MM.1S (cell line): ENCODE measurements at places on chromosomes 1 and 21.

DNA sequence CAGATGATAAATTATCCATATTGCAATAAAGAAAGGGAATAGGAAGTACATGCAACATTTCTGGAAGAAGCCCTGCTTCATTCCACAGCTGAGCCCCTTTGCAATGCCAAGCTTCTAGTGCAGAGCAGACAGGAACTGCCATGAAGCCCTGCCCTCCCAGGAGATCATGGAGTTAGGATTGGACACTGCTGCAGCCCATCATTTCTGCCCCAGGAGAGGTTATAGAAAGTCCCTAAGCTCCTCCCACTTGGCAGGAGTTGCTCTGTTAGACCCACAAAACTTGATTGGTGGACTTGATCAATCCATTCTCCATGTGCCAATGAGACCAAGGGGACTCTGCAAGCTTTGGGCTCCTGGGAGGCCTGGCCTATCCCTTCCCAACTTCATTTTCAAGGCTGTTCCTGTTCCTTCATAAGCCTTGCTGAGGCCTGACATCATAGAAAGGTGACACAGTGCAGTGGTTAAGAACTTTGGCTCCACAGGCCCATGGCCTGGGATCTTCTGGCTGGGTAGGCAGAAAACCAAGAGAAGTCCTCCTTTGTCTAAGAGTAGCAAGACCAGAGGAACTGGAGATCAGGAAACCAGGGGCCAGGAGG, 1.3 kb upstream of the LAPTM5 start:
- peak overlapping the region; percentile 25; the same call in 1 of the 2 replicates for H3K27ac ChIP-seq
- no peaks in the 10 kb centered on the region for H3K27me3 ChIP-seq
- DNase-seq = peak; percentile 68
- peaks cover 61% of the 10 kb centered on the region for H3K4me1 ChIP-seq

- H3K4me3 ChIP-seq = no peak overlapping the region
- no peak overlapping the region for H3K27ac ChIP-seq
- no peak for DNase-seq
- H3K27me3 ChIP-seq = no peaks in the 10 kb centered on the region
- H3K36me3 ChIP-seq = no peaks in the 10 kb centered on the region
These were observed 2.5 kb downstream of the FCRL2 start for GRCh38 chr1:157774412-157774811.

- no peaks in the 10 kb centered on the region for H3K36me3 ChIP-seq
- H3K4me3 ChIP-seq = no peak overlapping the region
- H3K27me3 ChIP-seq = no peaks in the 10 kb centered on the region
These were observed 47.6 kb downstream of the MDM4 start for GRCh38 chr1:204563780-204564179.

- no peak overlapping the region for H3K27ac ChIP-seq
- DNase-seq = no peak
- H3K27me3 ChIP-seq = no peaks in the 10 kb centered on the region
- peaks cover 4% of the 10 kb centered on the region; the same call in 1 of the 2 replicates for H3K36me3 ChIP-seq
- H3K4me1 ChIP-seq = peaks cover 18% of the 10 kb centered on the region
These were observed 68.4 kb downstream of the USP24 start for GRCh38 chr1:55146781-55147180.

DNA sequence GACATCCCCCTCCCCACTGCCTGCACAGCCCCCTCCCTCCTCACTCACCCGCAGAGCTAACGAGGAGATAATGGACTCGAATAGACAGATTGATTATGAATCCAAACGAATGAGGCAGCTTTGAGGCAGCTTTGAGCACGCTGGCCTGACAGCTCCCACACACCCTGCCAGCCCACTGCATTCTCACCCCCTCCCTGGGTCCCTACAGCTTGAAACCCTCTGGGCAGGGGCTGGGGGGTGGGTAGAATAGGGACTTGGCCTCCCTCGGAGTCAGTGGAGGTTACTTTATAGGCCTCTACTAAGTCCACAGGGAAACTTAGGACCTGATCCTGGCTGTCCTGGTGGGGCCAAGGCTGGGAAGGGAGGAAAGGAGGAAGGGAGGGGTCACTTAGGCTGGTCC, 1.9 kb downstream of the NTRK1 start:
- H3K27ac ChIP-seq = no peak overlapping the region
- no peak overlapping the region for H3K4me3 ChIP-seq
- DNase-seq = no peak

DNA sequence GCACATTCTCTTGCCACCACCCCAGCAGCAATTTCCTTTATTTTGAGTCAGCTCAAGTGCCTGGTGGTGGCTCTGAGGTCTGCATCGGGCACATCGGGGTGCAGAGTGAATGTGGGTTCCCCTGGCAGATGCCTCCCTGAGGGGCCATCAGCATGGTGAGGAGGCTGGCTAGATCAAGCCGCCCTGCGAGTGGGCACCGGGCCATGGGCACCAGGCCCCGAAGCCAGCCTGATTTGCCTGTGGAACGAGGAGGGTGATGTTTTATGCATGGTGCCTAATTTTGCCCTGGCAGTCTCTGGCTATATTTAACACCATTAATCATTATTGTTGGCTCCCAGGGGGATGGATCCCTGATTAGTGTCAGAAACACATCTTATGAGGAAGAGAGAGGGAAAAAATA, 36.3 kb downstream of the ACTL8 start:
- no peaks in the 10 kb centered on the region for H3K36me3 ChIP-seq
- H3K4me1 ChIP-seq = no peaks in the 10 kb centered on the region
- H3K4me3 ChIP-seq = no peak overlapping the region
- no peak overlapping the region for H3K27ac ChIP-seq

DNA sequence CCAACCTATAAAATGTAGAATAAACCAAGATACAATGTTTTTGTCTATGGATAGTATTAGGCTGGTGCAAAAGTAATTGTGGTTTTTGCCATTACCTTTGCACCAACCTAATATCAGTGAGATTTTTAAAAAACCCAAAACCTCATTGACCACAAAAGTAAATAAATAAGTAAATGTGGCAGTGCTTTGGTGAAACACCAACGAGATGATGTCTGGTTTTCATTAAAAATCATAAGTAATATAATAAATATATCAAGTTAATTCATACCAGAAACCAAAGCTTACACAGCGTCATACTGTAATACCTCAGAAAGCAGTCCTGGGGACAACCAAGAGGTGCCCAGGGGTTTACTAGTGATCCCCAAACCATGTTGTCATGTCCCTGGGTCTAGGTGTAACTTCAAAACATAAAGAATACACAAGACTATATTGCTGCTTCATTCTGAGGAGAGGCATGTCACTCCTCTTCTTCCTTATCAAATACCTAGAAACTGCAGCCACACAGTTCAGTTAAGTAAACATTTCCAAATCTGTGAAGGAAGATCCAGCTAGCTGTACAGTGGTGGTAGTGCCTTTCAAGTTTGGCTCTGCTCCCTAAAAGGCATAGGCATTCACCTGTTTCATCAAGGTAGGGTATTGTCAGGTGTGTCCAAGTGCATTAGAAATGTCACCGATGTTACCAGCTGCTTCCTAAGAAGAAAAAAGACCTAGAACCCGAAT, 51.6 kb upstream of the ZC3H11B start:
- no peak overlapping the region for H3K4me3 ChIP-seq
- no peaks in the 10 kb centered on the region for H3K27me3 ChIP-seq
- DNase-seq = no peak
- H3K36me3 ChIP-seq = no peaks in the 10 kb centered on the region
- H3K4me1 ChIP-seq = no peaks in the 10 kb centered on the region
